ENCODE measurements at places on chromosomes 2 and 18. TPM values are rescaled to one million over a fixed set of nuclear protein-coding genes. Genes with fewer than 3 reads are reported as not detected.

The ACKR3 gene
- total RNA-seq: 12.6 TPM

The RNU2-63P gene
- not detected for total RNA-seq

The DOK6 gene
- total RNA-seq: 3.2 TPM

The SEC11C gene
- total RNA-seq: 76.3 TPM

The SERPINB10 gene
- total RNA-seq: not detected

The MAP3K19 gene
- total RNA-seq: 7.2 TPM

The ASNSD1 gene
- total RNA-seq: 29.1 TPM

GRCh38 chr2:2271469-2271941, 59.6 kb downstream of the MYT1L start:
- DNase-seq: no peak

GRCh38 chr2:43201497-43201896, 24.9 kb downstream of the ZFP36L2 start:
- no peak for DNase-seq

- DNase-seq: no peak
Measured at GRCh38 chr2:172783165-172783898, 47.7 kb downstream of the RAPGEF4 start.

DNA sequence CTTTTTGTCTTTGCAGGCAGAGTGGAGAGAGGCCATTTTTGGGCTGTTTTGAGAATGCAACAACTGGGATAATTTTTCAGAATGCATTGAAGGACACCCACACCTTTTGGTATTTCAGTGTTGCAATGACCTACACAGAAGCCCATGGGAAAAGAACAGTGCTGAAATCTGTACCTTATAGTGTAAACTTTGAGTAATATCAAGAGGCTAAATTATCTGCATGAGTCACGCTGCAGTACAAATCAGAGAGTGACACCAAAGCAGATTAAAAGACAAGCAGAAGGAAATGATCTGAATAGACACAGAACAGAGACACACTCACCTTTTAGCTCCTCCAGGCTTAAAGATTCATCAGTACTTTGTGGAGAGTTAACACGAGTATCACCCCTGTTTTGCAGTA, 265.3 kb downstream of the PAX3 start:
- no peak for DNase-seq

DNA sequence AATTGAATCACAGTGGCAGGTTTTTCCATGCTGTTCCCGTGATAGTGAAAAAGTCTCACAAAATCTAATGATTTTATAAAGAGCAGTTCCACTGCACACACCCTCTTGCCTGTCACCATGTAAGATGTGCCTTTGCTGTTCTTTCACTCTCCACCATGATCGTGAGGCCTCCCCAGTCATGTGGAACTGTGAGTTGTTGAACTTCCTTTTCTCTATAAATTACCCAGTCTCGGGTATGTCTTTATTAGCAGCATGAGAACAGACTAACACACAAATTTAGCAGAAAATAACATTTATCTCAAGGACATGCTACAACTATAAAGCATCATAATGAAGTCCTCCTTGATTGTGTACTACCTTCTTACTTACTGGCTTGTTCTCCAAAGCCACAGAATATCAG, 1526.0 kb downstream of the LRP1B start:
- no peak for DNase-seq

- no peak for DNase-seq
Measured at GRCh38 chr2:121092095-121092494, 192.9 kb downstream of the TFCP2L1 start.

GRCh38 chr2:11710210-11710609, 36.2 kb upstream of the LPIN1 start:
- no peak for DNase-seq

GRCh38 chr2:206984206-206984605, 44.9 kb downstream of the CPO start:
- DNase-seq: no peak

GRCh38 chr2:65165558-65165957, 35.7 kb upstream of the RAB1A start:
- DNase-seq: no peak

DNA sequence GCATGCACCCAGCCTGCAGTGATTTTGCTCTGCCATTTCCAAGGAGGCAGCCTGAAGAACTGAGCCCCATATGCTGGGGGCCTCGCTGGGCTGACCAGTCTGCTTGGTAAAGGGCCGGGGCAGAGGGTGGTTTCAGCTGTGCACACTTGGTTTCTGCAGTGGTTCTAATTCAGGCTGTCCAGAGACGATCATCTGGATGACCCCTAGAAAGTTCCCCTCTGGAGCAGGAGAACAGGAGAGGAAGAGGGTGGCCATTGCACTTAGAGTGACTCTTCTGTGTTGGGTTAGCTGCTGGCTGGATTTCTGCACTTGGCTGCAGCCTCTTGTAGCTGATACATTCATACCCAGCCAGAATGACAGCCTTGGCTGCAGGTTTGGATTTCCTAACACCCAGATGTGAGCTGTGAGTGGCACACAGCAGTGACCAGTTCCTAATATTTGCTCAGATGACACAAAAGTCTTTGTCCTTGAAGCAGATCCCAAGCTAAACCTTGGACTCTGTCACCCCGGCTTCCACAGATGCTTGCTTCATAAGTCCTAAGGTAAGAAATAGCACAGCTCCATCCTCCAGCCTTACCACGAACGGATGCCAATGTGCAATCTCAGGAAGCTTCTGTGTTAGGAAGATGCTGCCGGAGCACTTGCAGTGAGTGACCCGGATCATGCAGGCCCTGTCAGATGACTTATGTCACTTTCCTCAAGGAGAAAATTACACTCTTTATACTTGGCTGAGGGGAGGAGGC, 105.6 kb downstream of the HNRNPLL start:
- DNase-seq: no peak

GRCh38 chr2:72837171-72837570, 11.3 kb upstream of the EXOC6B start:
- no peak for DNase-seq

- no peak for DNase-seq
Measured at GRCh38 chr2:5501807-5502206, 190.4 kb upstream of the SOX11 start.

GRCh38 chr2:62443471-62443870, 62.5 kb downstream of the TMEM17 start:
- DNase-seq: no peak

GRCh38 chr18:31684279-31685096, at the start of gene B4GALT6:
Gene B4GALT6, minus strand, starts transcription at chr18:31684581. Its CDS starts 155 bp downstream, at chr18:31684426.
- DNase-seq: peak; percentile 48

GRCh38 chr2:149666809-149667320, 79.3 kb upstream of the MMADHC start:
- no peak for DNase-seq

GRCh38 chr18:61935362-61935761, 42.6 kb upstream of the RNF152 start:
- no peak for DNase-seq

DNA sequence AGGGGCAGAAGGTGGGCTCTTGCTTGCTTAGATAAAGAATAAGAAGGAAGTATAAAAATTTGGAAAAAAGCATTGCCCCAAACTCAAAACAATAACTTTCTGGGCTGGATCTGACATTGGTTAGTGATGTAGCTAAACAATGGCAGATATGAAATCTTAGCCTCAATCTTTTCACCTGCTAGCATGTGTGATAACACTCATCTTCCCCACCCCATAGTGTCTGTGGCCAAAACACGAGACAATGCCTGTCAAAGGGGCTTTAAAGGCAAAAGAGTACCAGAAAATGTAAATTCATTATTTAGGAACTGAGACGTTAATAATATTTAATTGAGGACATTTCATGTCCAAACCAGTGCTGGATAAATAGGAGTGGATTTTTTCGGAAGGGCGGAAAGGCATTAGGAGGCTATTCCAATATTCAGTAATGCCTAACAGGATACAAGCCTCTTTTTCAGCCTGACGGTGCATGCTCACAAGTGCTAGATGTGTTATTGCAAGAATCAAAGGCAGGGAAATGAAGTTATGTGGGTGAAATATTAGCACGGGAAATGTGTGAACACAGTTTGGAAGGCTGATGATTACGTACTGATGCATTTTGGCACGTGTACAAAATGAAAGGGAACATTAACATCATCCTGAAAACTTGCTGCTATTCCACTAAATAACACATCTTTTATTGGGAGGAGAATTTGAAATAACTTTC, 395.7 kb downstream of the GALR1 start:
- DNase-seq: no peak

DNA sequence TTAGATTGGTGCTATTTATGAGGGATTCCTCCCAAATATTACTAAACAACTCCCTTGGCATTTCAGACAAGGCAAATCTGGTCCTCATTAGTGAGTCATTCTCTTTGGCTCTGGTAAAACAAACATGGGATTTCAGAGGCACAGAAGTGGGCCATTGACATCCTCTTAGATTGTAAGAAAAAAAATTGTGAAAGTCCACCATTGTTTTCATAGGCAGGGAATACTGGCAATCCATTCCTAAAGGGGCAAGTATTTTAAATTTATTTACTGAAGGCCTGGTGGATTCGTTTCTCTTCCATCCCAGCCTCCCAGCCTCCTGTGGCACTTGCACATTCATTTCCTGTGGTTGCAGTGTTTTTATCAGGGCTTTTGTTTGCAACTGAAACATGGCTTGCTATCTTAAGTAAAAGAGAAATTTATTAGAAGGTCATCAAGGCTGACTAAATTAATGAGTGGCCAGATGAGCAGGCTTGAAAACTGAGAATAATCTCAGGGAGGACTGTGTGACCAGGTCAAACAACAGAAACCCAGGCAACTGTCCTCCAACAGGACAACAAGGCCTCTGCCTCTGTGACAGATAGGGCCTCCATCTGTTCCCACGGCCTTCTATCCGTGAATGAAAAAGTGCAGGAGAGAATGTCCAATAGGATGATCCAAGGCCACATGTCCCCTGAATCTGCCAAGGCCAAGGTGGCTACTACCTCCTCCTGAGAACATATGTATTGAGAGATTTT, 23.1 kb upstream of the TNFAIP6 start:
- DNase-seq: no peak
